GM13977 (cell line): ENCODE measurements at places on chromosomes 13 and 19.
A peak's percentile ranks its signal among the peaks of the same experiment; 100 is the strongest.

DNA sequence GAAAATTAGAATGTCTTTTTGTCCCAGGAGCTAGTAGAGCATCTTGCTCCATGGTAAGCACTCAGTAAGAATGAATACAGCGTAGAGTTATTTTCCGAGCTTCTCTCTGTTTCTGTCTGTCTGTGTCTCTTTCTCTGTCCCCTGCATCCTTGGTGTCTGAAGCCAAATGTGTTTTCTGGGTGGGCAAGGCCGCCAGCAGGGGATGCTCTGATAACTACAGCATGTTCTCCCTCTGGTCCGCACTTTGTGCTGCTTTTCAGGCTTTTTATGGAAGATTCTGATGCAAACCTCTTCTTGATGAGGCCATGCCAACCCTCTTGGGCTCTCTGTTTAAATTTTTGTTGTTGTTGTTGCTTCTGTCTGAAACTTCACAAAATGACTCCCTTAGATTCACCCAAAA, 142.8 kb upstream of the UBL3 start:
- DNase-seq: no peak

- no peak for DNase-seq
Observed at GRCh38 chr19:19459707-19460251, 54.3 kb downstream of the GATAD2A start.

DNA sequence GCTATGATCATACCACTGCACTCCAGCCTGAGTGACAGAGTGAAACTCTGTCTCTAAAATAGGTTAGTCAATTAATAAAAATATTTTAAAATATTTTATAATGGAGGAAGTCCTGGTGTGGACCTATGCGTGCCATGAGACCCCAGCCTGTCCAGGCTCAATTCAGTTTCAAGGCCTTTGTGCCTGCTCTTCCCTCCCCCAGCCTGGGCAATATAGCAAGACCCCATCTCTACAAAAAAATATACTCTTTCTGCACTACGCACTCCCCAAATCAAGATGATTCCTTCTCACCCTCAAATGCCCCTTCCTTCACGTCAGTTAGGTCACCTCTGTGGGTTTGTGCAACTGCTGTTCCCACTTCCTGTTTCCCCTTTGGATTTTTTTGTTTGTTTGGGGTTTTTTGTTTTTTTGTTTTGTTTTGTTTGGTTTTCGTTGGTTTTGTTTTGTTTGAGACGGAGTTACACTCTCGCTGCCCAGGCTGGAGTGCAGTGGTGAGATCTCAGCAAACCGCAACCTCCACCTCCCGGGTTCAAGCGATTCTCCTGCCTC, 1.4 kb upstream of the HSH2D start:
- DNase-seq: no peak

DNA sequence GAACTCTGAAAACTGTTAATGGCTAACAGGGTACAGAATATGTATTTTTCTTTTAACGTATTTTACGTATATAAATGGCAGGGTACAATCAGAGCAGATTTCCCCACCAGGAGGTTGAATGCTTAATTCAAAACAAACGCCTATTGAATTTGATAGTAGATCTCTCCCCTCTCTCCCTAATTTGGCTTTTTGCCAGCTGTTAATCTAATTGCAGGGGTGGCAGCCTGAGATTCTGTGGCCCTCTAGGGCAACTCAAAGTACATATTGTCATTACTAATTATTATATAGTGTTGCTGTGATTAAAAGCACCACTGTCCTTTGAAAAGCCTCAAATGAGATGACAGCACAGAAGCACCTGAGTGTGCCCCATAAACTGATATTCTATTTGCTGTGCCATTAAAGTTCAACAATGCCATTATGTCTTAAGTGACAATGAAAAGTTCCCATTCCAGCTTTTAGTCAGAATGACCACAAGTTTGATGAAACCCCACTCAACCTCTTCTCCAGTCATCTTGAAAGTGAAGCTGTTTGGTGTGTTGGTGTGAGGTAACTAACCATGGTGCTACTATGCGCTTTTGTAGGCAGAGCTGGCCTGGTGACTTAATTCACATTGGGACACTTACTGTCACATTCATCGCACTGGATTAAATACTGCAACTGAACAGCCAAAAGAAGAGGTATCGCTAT, 351.4 kb downstream of the KCNRG start:
- DNase-seq: peak; percentile 36

GRCh38 chr13:111043575-111043982, 71.5 kb upstream of the ARHGEF7 start:
- no peak for DNase-seq
